Ovary (tissue), 10 donors: ENCODE measurements at places on chromosomes 12 and 14. TPM values are rescaled to one million over a fixed set of nuclear protein-coding genes. Genes with fewer than 3 reads are reported as not detected.

Gene RASSF8
- total RNA-seq, result 60.3 TPM

Gene USP44
- total RNA-seq, result 0.75 TPM

Gene RNASE7
- total RNA-seq, result not detected

Gene GSC
- total RNA-seq, result not detected

Gene PELI2
- total RNA-seq, result 19.8 TPM

DNA sequence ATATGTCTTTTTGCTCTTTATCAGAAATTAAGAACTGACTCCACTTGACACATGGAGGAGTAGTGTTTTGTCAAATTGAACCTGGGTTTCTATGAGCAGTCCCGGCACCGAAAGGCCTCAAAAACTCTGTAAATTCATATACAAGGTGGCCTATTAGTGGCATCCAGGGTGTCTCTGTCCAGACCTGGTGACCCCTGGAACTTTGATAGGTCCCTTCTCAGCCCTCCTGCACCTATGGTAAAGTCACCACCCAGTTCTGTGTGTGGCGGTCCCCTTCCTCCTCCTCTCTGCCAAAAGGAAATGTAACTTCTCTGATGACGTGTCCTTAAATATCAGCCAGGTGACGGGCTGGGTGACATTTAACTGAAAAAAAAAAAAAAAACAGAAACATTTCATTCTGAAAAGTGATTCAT, 204.0 kb upstream of the FOXN3 start:
- DNase-seq, result no peak
- H3K27me3 ChIP-seq, result no peaks in the 10 kb centered on the region
- no peak overlapping the region for H3K4me3 ChIP-seq
- peaks cover 16% of the 10 kb centered on the region for H3K4me1 ChIP-seq
- no peaks in the 10 kb centered on the region for H3K36me3 ChIP-seq
- H3K27ac ChIP-seq, result no peak overlapping the region

DNA sequence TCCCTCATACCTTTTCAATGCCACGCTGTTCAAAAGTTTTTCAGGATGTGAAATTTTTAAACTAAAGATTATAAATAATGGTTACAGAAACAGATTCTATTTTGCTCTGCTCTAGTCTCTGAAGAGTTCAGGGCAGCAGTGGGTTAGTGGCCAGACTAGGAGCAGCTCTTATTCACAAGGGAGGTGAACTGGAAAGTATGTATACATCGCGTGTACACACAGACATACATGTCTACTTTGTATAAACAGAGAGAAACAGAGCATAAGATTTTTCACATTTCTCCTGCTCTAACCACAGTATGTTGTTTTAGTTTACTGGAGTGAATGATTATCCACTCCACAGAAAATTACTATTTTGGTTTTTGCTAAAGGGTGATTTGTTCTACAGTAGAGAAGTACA, 74.4 kb upstream of the CRY1 start:
- no peak overlapping the region for H3K27ac ChIP-seq
- no peaks in the 10 kb centered on the region for H3K4me1 ChIP-seq
- DNase-seq, result no peak
- no peak overlapping the region for H3K4me3 ChIP-seq
- no peaks in the 10 kb centered on the region for H3K27me3 ChIP-seq
- no peaks in the 10 kb centered on the region for H3K36me3 ChIP-seq

- no peaks in the 10 kb centered on the region for H3K36me3 ChIP-seq
- H3K4me3 ChIP-seq, result no peak overlapping the region
Observed at GRCh38 chr12:666766-667308, 3.6 kb upstream of the NINJ2 start.

DNA sequence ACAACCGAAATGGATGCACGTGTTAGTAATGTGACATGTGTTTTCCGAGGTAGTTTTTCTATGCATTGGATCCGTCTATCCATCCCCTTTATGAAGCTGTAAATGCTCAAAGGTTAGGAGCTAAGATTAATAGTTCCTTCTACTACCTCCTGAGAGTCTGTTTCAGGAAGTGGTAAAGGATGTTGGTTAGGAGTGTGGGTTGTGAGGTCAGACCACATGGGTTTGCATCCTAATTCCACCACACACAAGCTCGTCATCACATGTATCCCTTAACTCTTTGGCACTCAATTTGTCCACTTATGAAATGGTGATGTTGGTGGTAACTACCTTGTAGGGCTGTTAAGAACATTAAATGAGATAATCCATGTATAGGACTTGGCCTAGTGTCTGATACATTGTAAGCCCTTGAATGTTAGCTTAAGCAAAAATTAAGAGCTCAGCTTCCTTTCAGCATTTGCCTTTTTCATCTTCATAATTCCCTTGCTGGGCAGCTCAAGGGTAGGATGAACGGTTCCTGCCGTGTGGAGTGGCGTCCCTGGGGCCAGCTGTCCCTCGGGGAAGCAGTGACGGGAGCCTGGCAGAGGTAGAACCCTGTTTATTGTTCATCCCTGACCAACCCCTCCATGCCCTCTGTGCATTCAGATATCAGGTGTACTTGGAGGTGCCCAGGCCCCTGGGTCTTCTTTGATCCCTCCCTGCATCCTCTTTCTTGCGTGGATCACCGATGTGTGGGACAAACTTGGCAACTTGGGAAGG, 52.3 kb downstream of the TSPAN9 start:
- no peaks in the 10 kb centered on the region for H3K36me3 ChIP-seq
- H3K4me1 ChIP-seq, result peaks cover 10% of the 10 kb centered on the region
- DNase-seq, result no peak
- H3K4me3 ChIP-seq, result no peak overlapping the region
- H3K27me3 ChIP-seq, result no peaks in the 10 kb centered on the region

- H3K27me3 ChIP-seq, result no peaks in the 10 kb centered on the region
- no peaks in the 10 kb centered on the region for H3K36me3 ChIP-seq
- H3K4me1 ChIP-seq, result no peaks in the 10 kb centered on the region
- H3K27ac ChIP-seq, result no peak overlapping the region
Observed at GRCh38 chr12:72499244-72499643, 227.1 kb downstream of the TRHDE start.

DNA sequence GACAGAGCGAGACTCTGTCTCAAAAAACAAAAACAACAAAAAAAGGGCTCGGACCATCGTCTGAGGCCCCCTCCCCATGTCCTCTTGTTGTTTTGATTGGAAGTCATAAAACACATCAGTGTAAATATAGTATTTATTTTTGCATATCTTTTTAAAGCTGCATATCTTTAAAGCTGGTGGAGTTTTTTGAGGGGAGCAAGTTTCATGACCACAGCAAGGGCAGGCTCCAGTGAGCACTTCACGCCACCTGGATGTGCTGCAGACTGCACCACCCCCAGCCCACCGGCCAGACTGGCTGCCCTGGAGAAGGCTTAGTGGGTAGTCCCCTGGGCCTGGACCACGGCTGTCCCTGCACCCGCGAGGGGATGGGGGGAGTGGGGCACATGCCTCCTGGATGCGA, 11.9 kb upstream of the BCL7A start:
- H3K4me1 ChIP-seq, result peaks cover 3% of the 10 kb centered on the region
- DNase-seq, result no peak
- no peaks in the 10 kb centered on the region for H3K36me3 ChIP-seq

GRCh38 chr12:60197589-60197988, 601.8 kb downstream of the SLC16A7 start:
- no peak for DNase-seq
- H3K4me1 ChIP-seq, result no peaks in the 10 kb centered on the region
- no peaks in the 10 kb centered on the region for H3K36me3 ChIP-seq
- no peaks in the 10 kb centered on the region for H3K27me3 ChIP-seq
- H3K27ac ChIP-seq, result no peak overlapping the region

GRCh38 chr14:101916816-101917412, 47.5 kb upstream of the DYNC1H1 start:
- H3K4me3 ChIP-seq, result no peak overlapping the region
- no peak for DNase-seq
- no peaks in the 10 kb centered on the region for H3K4me1 ChIP-seq
- no peaks in the 10 kb centered on the region for H3K36me3 ChIP-seq
- H3K27me3 ChIP-seq, result no peaks in the 10 kb centered on the region
- no peak overlapping the region for H3K27ac ChIP-seq

DNA sequence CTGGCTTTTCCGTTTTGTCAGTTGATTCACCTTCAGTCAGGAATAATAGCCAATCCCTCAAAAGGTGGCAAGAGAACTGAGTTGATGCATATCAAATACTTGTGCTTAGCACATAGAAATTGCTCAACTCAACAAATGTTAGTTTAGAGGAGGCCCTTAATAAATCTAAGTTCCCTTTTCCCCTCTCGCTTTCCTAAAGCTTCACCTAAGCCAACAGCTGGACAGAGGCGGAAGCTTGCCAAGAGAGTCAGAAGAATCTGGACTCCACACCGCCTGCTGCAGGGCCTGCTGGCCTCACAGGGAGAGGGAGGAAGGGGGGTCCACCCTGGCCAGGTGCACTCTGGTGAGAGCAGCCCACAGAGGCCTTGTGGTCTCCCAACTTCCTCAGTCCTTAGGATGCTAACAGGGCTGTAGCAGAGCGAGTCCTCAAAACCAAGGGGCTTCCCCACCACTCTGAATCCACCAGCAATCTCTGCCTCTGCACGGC, 213.1 kb downstream of the CHST11 start:
- H3K27ac ChIP-seq, result no peak overlapping the region
- no peaks in the 10 kb centered on the region for H3K27me3 ChIP-seq
- H3K4me3 ChIP-seq, result no peak overlapping the region
- DNase-seq, result peak; percentile 61
- H3K36me3 ChIP-seq, result no peaks in the 10 kb centered on the region

GRCh38 chr12:24630446-24630845, 318.5 kb downstream of the BCAT1 start:
- no peak overlapping the region for H3K4me3 ChIP-seq
- H3K36me3 ChIP-seq, result no peaks in the 10 kb centered on the region
- no peaks in the 10 kb centered on the region for H3K4me1 ChIP-seq

GRCh38 chr14:64266239-64266638, 27.9 kb downstream of the ESR2 start:
- no peak for DNase-seq
- H3K27ac ChIP-seq, result no peak overlapping the region
- H3K4me1 ChIP-seq, result peaks cover 2% of the 10 kb centered on the region
- H3K27me3 ChIP-seq, result no peaks in the 10 kb centered on the region
- no peak overlapping the region for H3K4me3 ChIP-seq
